ENCODE measurements at places on chromosomes 2 and 18. TPM values are rescaled to one million over a fixed set of nuclear protein-coding genes. Genes with fewer than 3 reads are reported as not detected.

Gene NAT8
- total RNA-seq = not detected

Gene DSG4
- total RNA-seq = not detected

Gene MBOAT2
- 12.7 TPM for total RNA-seq

Gene DHRS9
- 4.0 TPM for total RNA-seq

Gene CD28
- not detected for total RNA-seq

Gene PKP4
- 20.7 TPM for total RNA-seq

Gene C2orf66
- not detected for total RNA-seq

Gene SLC9A4
- not detected for total RNA-seq

Gene TMEM163
- total RNA-seq = 1.9 TPM

Gene NTSR2
- total RNA-seq = not detected

Gene WDR12
- total RNA-seq = 31.8 TPM

Gene ASAP2
- total RNA-seq = 52.3 TPM

Gene COL4A4
- not detected for total RNA-seq

Gene PLGLB1
- total RNA-seq = not detected

Gene CLEC4F
- not detected for total RNA-seq

Gene SLC14A1
- 1.5 TPM for total RNA-seq

Gene GALR1
- total RNA-seq = not detected

Gene IL1RL1
- total RNA-seq = 68.5 TPM

Gene PGAP1
- 7.6 TPM for total RNA-seq

Gene MSTN
- not detected for total RNA-seq

Gene RAX
- total RNA-seq = not detected

Gene GAL3ST2
- total RNA-seq = not detected

Gene DYNC2LI1
- total RNA-seq = 15.3 TPM

Gene CHRNG
- total RNA-seq = not detected

Gene EFHD1
- total RNA-seq = not detected
